ELF-1 (cell line): ENCODE measurements at places on chromosomes 4 and X.

GRCh38 chrX:130523460-130524394 lies 121.9 kb downstream of the RBMX2 start:
- DNase-seq, result peak; percentile 73

- DNase-seq, result peak; percentile 71
These were observed 675 bp downstream of the PRIMPOL start for GRCh38 chr4:184649971-184650855.

DNA sequence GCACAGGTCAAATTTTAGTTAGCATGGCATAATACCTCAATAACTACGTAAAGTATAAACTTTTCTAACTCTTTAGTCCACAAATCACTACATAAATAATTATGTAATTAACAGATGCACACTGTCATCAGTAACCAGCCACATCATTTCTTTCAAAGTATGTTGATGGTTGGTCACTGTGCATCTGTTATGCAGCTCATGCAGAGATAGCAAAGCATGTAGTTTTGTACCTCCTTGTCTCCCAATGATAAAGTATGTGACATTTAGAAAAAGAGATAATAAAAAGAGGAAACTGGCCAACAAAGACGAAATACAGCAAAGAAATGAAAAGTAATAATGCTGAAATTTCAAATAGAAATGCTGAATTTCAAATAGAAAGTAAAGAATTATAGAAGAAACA lies 2.9 kb downstream of the LAMTOR3 start:
- DNase-seq, result no peak

DNA sequence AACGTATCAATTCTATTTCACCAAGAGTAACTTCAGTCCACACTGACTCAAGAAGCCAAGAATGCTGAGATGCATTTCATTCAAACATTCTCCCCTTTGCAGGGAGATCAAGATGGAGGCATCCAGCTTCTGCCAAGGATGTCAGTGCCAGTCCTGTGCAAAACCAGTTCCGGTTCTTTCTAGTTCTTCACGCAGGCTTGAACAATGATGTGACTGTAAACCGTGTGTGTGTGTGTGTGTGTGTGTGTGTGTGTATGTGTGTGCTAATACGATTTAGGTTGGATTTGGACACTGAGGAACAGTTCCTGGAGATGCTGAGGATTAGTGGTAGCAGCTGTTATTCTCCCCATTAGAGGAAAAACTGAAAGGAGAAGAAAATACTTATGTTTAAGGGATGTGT lies at the start of gene REELD1:
TSS of gene REELD1 (plus strand) at position 301 of the 400 bp plus-strand sequence. CDS start 2,415 bp downstream, outside the sequence.
- no peak for DNase-seq

- DNase-seq, result no peak
These were observed 20.6 kb upstream of the SUPT20HL2 start for GRCh38 chrX:24334461-24334860.

GRCh38 chr4:81652069-81652478 lies 180.4 kb upstream of the RASGEF1B start:
- DNase-seq, result no peak

DNA sequence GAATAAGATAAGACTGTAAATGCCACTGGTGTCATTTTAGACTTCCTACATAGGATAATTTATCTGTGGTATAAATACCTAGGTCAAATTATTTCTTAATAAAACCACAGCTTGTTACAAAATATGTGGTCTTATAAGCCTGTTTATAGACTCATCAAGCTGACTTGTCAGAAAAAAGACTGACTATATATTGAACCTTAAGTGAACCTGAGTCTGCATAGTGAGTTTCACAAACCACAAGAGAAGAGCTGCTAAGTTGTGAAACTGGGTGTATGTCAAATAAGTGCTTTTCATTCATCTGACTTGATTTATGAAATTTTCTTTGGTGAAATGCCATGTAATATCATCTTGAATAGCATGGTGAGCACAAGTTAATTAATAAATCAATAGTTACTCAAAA lies 48.4 kb upstream of the TMPRSS11A start:
- no peak for DNase-seq

DNA sequence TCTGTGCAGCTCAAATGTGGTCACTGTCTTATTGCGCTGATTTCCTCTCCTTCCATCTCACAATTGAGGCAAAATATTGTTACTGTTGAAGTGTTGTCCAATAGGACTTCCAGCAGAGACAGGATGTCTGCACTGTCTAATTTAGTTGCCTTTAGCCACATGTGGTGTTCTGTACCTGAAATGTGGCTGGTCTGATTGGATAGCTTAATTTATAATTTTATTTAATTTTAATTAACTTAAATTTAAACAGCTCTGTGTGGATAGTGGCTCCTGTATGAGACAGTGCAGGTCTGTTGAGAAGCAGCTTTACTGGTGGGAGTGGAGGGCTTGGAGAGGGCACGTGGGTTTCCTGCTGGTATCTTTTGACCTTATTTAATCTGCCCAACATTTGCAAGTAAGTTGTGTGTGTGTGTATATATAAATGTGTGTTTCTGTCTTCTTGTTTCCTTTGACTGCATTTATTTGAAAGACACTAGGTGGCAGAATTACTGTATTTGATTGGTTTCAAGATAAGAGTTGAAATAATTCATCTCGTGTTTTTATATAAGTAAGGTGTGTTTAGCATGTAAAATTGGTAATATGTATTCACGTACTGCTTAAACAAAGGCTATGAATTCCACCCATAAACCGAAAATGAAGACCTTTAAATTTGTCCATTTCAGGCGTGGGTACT lies 55.3 kb upstream of the MSANTD1 start:
- DNase-seq, result no peak

DNA sequence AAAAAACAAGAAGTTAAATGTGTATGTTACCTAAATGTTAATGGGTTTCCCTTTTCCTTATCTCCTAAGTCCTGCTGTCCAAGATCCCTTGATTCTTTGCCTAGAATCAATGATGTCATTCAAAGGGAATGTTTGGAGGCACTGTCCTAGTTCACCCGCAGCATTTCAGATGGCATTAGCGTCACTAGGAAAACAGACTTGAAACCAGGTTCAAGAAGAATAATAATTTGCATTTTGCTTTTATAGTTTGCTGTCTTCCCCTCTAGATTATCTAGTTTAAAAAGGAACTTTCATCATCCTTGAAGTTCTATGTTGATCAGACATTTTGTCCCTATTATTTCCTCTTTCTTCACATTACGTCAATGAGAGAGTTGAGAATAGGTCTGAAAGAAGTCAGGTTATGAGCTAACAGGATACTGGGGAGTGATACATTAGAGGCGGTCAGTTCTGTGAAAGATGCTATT lies 234.1 kb upstream of the PGRMC2 start:
- no peak for DNase-seq

- DNase-seq, result no peak
These were observed 37.0 kb upstream of the HERC5 start for GRCh38 chr4:88419874-88420273.

- no peak for DNase-seq
These were observed 87.0 kb upstream of the TRPC3 start for GRCh38 chr4:122038896-122039295.

- DNase-seq, result no peak
These were observed 158.0 kb downstream of the REPS2 start for GRCh38 chrX:17104433-17104832.

DNA sequence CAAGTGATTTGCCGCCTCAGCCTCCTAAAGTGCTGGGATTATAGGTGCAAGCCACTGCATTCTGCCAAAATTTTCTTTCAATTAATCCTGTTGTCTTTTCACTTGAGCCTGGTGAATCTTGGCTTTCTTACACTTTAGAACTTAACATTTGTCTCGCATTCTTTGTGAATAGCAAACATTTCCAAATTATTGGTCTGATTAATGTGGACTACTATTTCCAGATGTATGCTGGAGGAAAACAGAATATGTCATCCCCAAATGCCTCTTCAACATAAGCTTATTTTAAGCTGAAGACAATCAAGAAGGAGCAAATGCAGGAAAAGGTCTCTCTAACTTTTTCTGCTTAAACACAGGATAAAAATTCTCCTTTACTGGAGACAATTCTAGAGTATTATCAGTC lies 233.4 kb downstream of the PPP4R3C start:
- DNase-seq, result no peak

GRCh38 chr4:134567461-134567860 lies 365.9 kb upstream of the PABPC4L start:
- no peak for DNase-seq

GRCh38 chrX:97471071-97471470 lies 587.4 kb downstream of the RPA4 start:
- DNase-seq, result no peak

GRCh38 chrX:151708821-151709220 lies 7.0 kb upstream of the FATE1 start:
- no peak for DNase-seq

DNA sequence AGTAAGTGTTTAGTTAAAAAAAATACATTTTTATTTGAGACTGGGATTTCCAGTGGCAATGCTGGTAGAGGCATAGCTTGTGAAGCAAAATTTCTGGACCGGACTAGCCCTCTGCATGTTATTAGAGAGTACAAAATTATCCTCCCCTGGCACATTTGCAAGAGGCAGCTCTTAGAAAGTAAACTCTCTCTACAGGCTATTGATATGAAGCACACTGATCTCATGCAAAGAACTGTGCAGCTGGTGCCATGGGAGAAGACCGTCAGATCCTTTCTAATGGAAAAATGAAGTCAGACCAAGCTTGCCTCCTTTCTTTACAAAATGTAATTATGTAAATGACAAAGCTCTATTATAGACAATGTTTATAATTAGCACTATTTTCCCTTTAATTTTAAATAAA lies 2717.2 kb downstream of the PCDH7 start:
- DNase-seq, result no peak

DNA sequence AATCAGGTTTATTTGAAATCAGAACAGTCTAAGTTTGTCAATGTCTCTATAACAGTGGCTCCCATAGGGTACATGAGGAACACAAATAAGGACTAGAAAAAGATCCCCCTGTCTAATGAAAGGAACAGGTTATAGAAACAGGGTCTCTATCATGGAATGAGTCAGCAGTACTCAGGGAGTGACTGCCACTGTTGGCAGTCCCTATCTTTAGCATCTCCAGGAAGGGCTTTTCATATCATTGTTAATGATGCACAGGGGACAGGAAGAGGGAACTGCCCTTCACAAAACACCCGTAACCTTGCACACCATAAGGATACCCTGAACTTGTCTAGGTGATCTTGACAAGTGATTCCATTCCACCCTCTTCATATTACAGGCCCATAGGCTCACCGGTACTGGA lies 38.5 kb upstream of the SMIM10L2A start:
- no peak for DNase-seq

DNA sequence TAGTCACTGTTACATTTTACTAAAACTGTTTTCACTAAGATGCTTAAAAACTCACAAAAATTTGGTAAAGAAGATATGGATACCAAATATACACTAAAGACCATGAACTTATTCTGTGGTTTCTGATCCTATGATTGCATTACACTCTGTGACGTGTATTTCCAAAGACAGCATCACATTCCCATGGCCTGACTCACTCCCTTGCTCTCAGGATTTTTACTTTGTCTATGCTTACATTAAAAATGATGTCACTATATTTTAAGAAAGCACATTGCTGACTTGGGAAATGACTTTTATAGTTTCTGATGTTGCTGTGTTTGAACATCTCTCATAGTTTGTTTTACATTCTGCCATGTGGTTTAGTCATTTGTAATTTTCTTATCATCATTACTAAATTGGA lies 327.9 kb upstream of the MAGEB18 start:
- DNase-seq, result no peak

DNA sequence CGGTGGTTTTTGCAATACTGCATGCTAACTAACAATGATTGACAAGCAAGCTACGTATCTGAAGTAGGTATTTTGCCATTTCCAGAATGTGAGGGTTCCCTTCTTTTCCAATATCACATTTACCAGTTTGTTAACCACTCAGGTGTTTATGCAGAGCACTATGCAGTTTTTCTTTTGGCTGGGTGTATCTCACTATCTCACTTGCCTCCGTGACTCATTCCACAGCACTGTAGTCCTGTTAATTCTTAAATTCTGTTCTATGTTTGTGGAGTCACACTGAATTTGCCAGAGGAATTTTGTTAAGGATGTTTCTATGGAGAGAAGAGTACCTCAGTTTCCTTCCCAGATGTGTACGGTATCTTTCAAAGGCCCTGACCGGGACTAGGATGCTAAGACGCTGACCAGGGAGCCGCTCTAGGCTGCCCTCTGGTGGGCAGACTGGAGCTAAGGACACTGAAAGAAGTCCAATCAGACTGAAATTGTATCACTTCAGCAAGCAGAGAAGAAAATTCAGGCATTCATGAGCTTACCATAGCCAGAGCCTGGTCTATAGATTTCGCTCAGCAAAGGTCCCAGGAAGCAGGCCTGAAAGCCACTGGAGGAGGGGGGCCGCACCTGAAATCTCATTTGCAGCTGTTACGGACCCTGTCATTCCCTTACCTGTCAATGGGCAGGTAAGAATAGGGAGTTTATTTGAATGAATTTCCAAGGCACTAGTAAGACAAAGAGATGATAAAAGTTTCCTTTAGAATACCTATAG lies 388.4 kb upstream of the SPOCK3 start:
- DNase-seq, result peak; percentile 46

GRCh38 chrX:31265383-31265782 lies 193.5 kb upstream of the FTHL17 start:
- no peak for DNase-seq

DNA sequence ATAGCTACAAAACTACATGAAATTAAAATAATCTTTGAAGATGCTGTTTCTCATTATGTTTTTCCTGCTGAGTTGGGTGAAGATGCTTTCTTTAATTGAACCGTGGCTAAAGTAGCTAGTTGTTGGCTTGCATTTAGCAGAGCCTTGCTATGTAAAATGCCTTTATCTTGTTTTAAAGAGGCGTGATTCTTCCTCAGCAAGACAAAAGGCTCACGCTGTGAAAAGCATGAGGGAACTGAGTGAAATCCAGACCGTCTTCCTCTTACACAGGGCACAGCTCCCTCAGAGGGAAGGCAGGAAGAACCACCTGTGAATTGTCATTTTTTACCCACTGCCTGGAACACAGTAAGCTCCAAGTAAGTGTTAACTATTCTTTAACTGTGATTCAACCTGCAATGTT lies 39.0 kb upstream of the ZNF518B start:
- peak; percentile 79 for DNase-seq

DNA sequence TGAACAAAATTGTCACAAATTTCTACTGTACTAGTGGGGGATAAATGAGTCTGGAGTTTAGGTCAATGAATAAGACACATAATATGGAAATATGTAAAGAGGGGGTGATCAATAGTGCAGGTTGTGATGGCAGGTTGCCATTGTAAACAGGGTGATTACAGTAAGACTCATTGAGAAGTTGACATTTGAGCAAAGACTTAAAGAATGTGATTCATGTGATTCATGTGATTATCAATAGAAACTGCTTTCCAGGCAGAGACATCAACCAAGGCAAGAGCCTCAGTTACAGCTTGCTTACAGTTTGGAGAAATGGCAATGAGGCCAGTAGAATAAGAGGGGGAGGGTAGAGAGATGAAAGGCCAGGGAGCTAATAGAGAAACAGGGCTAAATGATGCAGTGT lies 45.8 kb upstream of the GIMD1 start:
- DNase-seq, result no peak

GRCh38 chrX:118026631-118027030 lies 90.0 kb downstream of the KLHL13 start:
- DNase-seq, result no peak

DNA sequence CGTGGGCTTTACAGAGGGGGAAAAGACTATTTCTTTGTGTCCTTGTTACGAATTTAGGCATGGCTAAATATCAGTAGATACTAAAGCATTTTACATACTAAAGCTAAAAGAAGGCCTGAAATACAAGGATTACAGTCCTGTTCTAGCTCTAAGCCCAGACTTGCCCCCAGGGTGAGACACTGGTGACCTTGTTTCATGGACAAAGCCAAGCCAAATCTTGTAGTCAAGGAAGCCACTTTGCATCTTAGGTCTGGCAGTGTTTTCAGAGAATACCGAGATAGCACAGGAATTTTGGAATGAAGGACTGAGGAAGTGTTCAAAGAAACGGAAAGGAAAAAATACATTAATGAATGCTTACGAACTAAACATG lies 733 bp upstream of the G3BP2 start:
- DNase-seq, result peak; percentile 70

GRCh38 chrX:38560776-38561125 lies 591 bp upstream of the TSPAN7 start:
- no peak for DNase-seq
